IMR-90 (cell line): ENCODE measurements at places on chromosomes 12 and 14. TPM values are rescaled to one million over a fixed set of nuclear protein-coding genes. Genes with fewer than 3 reads are reported as not detected.

DNA sequence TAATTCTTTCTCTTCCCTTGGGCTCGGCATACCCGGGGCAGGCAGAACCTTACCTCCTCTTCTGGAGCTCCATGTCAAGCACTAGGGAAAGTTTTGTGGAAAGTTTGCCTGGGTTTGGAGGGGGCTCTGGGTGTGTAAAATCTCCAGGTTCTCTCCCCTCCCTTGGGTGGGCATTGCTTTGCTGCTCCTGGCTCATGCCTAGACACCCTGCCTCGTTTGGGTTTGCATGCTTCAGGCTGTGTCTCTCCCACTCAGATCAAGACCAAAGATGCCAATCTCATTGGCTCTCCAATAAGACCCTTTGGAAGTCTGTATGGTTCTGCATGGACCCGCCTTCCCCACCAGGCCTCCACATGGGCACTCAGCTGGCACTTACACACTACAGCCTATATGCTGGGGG, 6.2 kb upstream of the KRT2 start:
- DNase-seq = no peak

DNA sequence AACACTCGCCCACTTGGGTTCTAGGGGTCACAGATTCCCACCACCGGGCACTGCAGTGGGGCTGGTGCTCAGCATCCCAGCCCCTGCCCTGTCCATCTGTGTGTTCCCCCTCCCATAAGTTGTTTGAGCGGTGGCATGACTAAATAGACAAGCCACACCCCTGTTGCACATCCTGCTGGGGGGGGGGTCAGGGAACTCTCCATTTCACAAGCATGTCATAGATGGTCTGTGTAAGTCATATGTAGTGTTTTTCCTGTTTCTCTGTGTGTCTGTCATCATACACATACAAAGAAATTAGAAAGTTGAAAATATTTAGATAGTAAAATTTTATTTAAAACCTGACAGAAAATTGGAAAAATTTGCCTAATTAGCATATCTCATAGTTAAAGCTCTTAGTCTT, 270.2 kb downstream of the IPO8 start:
- no peak for DNase-seq

DNA sequence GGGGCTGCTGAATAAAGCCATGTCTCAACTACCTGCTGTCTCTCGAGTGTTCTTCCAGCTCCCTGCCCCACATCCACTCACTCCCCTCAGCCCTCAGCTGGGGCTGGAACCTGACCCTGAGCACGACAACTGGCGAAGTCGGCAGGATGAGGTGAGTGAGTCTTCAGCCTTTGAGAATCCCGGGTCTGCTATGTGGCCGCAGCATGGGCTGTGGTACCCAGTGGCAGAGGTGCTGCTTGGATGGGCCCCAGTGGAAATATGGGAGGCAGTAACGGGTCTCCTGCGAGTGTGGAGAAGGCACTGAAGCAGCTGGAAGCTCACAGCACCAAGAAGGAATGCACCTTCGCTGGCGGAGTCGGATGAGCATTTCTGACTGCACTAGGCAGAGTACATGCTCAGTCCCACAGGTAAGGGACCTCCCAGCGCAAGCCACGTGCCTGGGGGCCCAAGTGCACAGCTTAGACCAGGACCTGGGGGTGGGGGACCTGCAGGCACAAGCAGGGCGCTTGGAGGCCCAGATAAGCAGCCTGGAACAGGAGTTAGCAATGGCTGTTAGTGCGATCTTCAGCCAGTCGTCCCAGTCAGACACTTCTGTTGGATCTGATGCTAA, 95.5 kb upstream of the TMPO start:
- DNase-seq = no peak

GRCh38 chr14:24280797-24281460, 9.5 kb upstream of the RABGGTA start:
- DNase-seq = no peak

DNA sequence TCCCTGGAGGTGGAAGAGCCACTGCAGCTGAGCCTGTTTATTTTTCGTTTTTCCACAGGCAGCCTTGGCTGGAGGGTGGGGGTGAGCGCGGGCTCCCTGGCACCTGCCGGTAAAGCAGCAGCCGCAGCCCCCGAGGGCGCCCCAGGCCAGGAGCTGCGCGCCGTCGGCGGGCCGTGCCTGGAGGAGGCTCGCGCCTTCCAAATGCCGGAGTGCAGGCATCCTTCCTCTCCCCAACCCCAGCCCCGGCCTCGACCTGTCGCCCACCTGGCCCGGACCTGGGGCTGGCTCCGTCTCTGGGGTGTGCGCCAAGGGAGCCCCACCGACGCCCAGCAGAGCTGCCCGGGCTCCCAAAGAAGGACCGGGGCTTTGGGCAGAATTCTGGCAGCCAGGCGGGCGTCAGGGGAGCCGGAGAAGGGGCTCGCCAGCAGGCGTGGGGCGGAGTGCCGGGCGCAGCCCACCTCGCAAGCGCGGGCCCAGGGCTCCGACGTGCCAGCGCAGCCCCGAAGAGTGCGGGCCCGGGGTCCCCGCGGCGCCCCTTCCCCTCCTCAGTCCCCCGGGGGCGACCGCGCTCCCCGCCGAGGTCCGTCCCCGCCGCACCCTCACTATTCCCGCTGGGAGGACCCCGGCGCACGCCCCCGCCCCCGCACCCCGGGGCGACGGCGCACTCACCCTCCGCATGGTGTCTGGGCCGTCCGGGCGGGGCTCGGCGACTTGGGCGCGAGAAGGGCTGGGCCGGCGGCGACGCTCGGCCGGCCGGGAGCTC, 130.3 kb downstream of the NDUFA12 start:
- no peak for DNase-seq

DNA sequence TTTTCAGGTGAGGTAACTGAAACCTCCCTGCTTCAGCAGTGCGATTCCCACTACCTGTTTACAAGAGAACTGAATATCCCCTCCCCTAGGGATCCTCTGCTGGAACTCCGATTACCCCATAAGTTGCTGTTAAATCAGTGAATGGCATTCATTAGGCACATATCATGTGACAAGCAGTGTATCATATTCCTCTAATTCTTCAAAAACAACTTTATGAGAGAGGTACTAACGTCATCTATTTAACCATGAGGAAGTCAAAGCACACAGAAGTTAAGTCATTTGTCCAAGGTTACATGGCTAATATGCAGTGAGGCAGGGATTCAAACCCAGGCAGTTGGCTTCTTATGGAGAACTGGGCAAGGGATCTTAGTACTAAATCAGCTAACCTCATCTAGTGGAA, 43.9 kb upstream of the PCED1B start:
- no peak for DNase-seq

DNA sequence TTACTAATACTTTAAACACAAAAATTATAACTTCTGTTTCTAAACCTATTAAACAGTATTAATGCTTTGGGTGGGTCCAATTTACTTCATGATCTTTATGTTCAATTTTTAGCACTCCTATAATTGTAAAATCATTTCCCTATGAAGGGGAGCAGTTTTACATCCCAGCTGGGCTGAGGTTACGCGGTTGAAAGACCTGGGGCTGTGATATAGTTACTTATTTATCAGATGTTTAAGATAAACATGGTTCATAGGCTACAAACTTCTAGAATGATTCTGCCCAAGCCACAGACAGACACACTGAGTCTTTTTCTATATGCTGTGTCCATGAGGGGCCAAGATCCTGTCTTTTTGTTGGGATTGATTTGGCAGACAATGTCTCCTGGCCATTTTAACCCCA, 44.4 kb downstream of the DYRK2 start:
- no peak for DNase-seq

DNA sequence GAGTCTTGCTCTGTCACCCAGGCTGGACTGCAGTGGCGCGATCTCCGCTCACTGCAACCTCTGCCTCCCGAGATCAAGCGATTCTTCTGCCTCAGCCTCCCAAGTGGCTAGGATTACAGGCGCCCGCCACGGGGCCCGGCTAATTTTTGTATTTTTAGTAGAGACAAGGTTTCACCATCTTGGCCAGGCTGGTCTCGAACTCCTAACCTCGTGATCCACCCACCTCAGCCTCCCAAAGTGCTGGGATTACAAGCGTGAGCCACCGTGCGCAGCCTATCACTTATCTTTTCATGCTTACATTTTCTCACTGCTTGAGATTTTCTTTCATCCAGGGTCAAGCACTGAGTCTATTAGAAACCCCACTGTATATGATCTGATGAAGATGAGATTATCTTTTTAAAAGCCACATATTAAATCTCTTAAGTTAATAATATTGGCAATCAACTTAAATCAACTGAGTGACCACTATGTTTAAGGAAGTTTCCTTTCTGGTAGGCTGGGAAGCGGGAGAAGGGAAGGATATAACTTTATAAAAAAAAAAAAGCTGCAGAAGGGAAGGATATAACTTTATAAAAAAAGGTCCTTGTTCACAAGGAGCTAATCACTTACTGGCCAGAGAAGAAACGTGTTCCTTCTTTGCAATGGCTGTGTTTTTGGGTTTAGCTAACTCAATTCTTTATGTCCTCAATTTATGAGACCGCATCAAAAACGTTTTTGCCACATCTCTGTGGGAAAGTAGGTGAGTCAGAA, 1.3 kb upstream of the MDM2 start:
- DNase-seq = no peak

DNA sequence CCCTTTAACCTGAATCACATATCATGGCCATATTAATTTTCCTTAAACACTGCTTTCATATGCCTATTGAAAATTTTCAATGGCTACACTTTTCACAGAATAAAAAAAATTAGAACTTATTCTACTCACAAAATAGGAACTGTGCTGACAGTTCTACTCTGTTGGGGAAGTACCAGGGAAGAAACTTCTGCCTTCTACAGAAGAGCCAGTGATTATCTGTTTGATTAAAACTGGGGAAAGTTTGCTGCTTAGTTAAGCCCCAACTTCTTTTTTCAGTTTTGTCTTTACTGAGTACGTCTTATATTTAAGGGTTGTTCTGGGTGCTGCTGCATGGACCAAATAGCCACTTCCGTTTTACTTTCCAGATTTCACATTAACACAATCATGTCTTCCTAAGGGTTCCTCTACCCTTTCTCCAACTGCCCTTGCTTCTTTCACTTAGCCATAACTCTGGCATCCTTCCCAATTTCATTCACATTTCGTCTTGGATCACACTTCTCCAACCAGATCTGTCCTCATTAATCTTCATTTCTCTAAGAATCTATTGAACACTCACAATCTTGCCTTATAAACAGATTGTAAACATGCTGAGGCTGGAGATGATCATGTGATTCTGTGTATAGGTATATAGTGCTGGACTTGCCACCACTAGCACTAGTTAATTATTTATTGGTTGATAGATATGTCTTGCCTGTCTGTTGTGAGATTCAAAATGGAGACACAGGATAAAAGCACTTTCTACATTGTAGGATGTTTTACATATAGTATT, 1.9 kb upstream of the SEL1L start:
- DNase-seq = no peak

DNA sequence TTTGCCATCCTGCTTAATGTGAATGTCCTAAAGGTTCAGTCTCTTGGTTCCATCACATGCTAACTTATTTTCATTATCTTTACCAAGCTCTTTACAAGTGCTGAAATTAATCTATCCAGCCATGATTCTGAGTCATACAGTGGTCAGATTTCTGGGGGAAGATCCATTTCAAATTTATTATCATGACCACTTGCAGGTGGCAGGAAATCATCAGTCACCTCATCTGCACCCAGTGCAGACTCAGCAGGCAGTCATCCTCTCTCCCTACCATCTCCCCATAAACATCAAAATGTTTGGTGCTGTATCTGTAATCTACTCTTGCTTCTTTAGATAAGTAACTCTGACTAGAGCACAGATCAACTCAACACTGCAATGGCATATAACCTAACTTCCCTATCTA, 23.5 kb downstream of the ATG14 start:
- peak; percentile 95 for DNase-seq

DNA sequence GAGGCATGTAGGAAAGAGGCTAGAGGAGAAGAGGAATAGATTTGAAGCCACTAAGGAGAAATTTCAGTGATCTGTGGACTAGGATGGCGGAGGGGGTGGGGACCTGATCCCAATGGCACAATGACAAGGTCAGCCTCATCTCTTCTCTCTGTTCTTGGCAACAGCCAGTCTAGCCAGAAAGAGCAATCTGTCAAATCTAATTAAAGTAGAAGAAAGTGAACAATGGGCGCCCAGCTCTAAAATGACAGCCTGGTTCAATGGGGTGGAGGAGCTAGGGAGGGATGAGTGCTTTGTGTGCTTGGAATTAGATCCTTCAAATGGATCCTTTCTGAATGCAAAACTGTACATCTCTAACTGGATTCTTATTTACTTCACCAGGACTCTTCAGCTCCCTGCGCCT, 37.2 kb upstream of the TUBA1C start:
- no peak for DNase-seq

DNA sequence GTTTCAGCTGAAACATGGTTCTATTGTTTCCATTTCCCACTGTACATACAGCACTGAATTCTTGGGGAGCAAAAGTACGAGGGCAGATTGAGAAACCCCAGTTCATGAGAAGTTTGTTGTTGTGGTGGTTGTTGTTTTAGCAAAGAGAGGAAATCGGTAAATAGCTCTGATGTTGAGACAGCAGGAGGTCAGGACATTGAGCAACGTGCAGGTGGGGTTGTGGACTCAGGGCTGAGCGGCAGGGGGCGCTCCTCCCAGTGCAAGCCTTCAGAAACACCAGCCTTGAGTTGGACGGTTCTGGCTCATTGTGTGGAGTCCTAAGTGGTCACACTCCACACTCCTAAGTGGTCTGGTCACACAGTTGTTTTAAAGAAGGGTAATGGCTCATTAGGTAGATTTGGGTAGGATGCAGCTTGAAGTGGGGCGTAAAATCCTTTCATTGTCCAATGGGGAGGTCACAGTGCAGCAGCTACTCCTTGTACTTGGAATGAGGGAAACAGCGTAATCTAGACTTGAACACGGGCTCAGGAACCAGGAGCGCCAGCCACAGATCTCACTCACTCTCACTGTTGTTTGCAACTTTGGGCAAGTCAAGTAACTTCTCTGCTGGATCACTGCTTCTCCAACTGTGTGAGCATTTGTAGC, 14.5 kb upstream of the PWP1 start:
- peak; percentile 7 for DNase-seq

DNA sequence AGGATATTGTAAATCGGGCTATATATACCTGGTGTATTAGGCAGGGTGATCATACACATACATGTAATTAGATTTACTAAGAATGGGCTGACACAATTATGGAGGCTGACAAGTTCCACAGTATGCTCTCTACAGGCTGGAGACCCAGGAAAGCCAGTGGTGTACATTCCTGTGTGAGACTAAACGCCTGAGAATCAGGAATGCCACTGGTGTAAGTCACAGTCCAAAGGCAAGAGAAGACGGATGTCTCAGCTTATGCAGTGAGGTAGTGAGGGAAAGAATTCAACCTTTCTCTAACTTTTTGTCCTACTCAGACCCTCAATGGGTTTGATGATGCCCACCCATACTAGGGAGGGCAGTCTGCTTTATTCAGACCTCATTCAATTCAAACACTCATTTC, 57.1 kb downstream of the METTL25 start:
- DNase-seq = peak; percentile 49

IL31 gene
- total RNA-seq = not detected in 2 replicates

MANSC4 gene
- total RNA-seq = not detected in 2 replicates

HOXC11 gene
- total RNA-seq = not detected in 2 replicates

ISM2 gene
- under 0.01 TPM in 2 replicates for total RNA-seq

MMP17 gene
- total RNA-seq = 1.4 and 1.7 TPM in 2 replicates

NOS1 gene
- total RNA-seq = not detected in 2 replicates

SLC38A2 gene
- 881 and 1,389 TPM in 2 replicates for total RNA-seq

MGAT4C gene
- total RNA-seq = not detected in 2 replicates

MYL2 gene
- total RNA-seq = not detected in 2 replicates
